ENCODE measurements at places on chromosomes 11 and 22. TPM values are rescaled to one million over a fixed set of nuclear protein-coding genes. Genes with fewer than 3 reads are reported as not detected.

DNA sequence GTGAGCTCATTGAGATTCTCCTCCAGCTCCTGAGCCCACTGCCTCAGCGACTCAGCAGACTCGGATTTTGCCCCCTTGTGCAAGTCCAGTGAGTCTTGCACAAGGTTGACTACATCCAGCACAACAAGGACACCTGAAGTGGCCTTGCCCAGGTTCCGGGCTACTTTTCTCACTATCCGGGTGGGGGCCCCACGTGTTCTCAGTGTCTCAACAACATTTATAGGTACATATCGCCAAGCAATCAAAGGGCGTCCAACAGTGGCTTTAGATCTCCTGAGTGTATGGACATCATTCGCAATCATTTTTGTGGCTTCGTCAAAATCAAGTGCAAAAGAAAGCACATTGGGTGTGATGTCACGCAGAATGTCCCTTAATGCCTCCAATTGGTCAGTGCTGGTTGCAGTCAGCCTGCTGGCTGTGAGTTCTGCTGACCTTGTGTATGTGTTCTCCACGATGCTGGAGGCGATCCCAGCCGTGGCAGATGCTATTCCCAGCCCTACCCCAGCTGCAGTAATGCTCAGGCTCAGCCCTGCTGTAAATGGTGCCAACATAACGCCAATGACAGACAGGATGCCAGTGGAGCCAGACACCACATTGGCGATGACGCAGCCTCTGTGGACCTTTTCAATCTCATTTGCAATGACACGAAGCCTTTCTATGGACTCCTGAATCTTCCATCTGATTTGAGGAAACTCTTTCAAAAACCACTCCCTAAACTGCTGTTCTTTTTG lies 10.3 kb downstream of the APOL4 start:
- DNase-seq: peak; percentile 63

The CFAP300 gene
- 12.7 TPM for total RNA-seq

The CDC45 gene
- total RNA-seq: 22.9 TPM

GRCh38 chr22:21571679-21572078 lies 4.2 kb downstream of the UBE2L3 start:
- DNase-seq: no peak

GRCh38 chr11:86934582-86934900 lies 20.7 kb downstream of the FZD4 start:
- peak; percentile 70 for DNase-seq

Measured in fibroblast of the aortic adventitia (primary cell).